Stimulated activated CD4-positive, alpha-beta T cell treated with anti-CD3 and anti-CD28 coated beads, Interleukin-2, amount 100 ng/mL, for 4 hours (primary cell): ENCODE measurements at places on chromosomes 5 and 9.

- DNase-seq = no peak
Measured at GRCh38 chr5:5504325-5504724, 81.8 kb downstream of the ICE1 start.

DNA sequence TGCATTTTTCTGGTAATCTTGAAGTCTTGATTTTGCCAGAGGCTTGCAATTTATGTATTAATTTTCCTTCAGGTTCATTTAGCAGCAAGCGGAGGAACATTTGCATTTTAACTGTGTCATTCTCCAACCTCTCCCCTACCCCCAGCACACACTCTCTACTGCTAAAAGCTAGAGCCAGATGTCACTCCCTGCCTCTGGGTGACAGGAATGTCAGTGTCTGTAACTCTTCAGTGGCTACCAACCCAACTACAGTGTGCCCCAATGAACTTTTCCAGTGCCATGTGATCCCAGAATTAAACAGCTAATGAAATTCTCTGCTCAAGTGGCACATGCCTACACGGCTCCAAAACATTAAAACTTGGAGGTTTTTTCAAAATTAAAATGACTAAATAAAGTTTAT, 260.3 kb downstream of the GOLPH3 start:
- DNase-seq = no peak

GRCh38 chr5:56569076-56569475, 246.3 kb upstream of the MAP3K1 start:
- DNase-seq = no peak

GRCh38 chr5:180938294-180938693, 39.3 kb downstream of the BTNL8 start:
- DNase-seq = no peak
